LoVo (cell line): ENCODE measurements at places on chromosomes 12 and 14.

- DNase-seq: no peak
Observed at GRCh38 chr12:132374612-132375445, 45.4 kb upstream of the GALNT9 start.

- DNase-seq: no peak
Observed at GRCh38 chr12:1797011-1797901, 23.1 kb upstream of the LRTM2 start.

DNA sequence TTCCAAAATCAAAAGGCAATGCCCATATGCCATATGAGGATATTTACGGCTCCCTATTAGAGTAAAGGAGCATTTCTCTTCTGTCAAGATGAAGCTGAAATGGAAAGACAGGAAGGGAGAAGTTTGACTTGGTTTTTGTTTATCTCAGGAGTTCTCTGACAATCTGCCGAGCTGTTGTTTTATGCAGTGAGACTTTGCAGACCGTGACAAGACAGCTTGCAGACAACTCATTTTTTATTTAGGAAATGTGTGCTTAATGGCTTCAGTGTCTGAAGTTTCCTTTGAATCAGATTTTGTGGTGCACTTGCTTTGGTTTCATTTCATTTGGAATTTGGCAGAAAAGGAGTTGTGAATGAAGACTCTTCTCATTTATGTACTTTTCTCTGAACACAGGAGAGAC lies 145.4 kb downstream of the C12orf50 start:
- DNase-seq: no peak

DNA sequence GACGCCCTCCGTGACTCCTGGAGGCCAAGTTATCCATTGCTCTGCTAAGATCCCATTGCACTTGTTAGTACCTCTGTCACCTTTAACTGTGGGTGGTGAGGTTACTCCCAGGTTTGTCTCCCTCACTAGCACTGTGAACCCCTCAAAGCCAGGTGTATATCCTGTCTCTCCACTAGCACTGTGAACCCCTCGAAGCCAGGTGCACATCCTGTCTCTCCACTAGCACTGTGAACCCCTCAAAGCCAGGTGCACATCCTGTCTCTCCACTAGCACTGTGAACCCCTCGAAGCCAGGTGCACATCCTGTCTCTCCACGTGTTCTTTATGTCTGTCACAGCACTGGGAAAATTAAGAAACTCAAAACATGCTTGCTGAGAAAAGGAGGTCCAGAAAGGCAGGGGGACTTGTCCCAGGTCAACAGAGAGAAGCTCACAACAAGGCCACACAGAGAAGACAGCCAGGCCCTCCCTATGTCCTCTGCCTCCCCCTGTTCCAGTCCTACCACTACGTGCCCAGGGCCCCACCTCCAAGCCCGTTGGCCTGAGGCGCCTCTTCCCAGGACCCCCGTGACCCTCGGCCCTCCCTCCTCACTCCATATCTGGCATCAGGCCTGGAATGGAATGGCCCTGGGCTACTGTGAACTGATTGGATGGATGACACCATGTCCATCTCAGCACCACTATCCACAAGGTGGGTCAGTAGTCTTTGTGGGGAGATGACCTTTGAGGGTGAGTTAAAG lies 26.4 kb upstream of the FKBP4 start:
- DNase-seq: no peak

DNA sequence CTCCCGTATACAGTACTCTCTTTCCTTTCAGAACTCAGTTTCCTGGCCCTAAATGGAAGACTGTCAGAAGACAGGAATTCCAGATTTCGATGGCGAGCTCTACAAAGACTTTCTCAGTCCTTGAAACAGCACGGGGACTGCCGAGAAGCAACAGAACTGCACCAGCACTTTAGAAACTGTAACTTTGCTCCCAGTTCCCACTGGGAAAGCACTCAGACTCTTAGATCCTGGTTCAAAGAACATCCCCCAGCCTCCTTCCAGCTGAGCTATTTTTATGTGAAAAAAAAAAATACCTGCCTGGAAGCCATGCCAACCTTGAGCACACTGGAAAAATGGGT lies 1.8 kb downstream of the PXN start:
- DNase-seq: no peak

DNA sequence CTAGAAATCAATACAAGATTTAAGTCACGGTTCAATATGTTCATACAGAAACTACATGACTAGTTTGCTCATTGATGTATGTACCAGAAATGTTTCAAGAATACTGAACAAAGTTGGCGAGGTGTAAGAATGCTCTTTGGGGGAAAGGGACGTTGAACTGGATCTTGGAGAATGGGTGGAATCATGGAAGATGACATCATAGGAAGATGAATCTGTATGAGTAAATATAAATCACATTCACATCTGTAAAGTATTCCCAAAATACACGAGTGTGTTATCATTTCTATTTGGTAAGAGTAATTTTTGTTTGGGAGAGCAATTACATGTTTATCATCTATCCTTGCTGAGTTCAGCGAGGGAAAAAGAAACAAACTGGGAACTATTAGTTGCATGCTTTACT lies 162.2 kb upstream of the TMTC1 start:
- no peak for DNase-seq

DNA sequence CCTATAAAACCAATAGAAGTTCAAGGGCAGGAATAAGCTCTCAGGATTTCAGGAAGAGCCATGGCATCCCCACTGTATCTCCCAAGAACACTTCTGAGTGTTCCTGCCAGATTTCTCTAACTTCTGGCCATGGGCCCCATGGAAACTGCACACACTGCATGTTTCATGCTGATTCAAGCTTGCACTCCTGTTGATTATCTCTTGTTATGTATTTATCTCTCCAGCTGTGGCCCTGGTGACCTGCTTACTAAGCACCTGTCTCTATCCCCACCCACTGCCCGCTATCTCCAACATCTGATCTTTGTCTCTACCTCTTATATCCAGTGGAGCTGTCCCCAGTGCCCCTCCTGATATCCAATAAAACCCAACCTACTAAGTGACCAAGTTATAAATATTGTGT lies 285.3 kb downstream of the PDZRN4 start:
- no peak for DNase-seq

- peak; percentile 38 for DNase-seq
Observed at GRCh38 chr12:80837342-80837978, 100.3 kb downstream of the LIN7A start.

- DNase-seq: no peak
Observed at GRCh38 chr14:50910495-50911420, 33.5 kb downstream of the PYGL start.

- DNase-seq: peak; percentile 90
Observed at GRCh38 chr14:68191567-68192321, 372.2 kb downstream of the RAD51B start.

- DNase-seq: no peak
Observed at GRCh38 chr12:78636231-78636855, 228.2 kb upstream of the SYT1 start.

DNA sequence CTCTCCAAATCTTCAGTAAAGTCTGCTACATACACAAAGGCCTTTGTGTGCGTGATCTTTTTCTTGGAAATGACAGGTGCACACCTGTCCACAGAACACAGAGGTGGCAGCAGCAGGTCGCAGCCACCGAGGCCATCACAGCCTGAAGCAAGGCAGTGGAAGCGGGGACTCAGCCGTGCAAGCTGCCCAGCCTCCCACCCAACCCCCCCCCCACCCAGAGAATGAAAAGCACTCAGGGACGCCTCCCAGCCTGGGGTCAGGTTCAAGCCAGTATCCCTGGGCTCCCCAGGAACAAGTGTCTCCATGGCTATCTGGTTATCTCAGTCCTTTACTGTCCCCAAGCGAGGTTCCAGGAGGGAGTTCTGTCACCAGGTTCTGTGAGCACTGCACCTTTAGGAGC lies 31.2 kb upstream of the TSPAN9 start:
- DNase-seq: no peak

- DNase-seq: no peak
Observed at GRCh38 chr12:89538897-89539296, 13.1 kb upstream of the POC1B start.

GRCh38 chr12:31729705-31730104 lies 884 bp upstream of the AMN1 start:
- no peak for DNase-seq

DNA sequence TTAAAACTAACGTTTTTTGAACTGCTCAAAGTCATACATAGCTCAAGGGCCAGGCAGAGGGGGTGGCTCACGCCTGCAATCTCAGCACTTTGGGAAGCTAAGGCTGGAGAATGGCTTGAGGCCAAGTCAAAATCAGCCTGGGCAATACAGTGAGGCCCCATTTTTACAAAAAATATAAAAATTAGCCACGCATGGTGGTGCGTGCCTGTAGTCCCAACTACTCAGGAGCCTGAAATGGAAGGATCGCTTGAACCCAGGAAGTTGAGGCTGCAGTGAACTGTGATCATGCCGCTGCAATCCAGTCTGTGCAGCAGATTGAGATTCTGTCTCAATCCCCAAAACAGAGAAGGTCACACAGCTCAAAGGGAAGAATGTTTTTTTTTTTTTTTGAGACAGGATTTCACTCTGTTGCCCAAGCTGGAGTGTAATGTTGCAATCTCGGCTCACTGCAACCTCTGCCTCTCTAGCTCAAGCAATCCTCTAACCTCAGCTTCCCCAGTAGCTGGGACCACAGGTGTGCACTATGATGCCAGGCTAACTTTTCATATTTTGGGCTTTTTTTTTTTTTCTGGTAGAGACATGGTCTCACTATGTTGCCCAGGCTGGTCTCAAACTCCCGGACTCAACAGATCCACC lies 2.9 kb downstream of the RBM23 start:
- no peak for DNase-seq

DNA sequence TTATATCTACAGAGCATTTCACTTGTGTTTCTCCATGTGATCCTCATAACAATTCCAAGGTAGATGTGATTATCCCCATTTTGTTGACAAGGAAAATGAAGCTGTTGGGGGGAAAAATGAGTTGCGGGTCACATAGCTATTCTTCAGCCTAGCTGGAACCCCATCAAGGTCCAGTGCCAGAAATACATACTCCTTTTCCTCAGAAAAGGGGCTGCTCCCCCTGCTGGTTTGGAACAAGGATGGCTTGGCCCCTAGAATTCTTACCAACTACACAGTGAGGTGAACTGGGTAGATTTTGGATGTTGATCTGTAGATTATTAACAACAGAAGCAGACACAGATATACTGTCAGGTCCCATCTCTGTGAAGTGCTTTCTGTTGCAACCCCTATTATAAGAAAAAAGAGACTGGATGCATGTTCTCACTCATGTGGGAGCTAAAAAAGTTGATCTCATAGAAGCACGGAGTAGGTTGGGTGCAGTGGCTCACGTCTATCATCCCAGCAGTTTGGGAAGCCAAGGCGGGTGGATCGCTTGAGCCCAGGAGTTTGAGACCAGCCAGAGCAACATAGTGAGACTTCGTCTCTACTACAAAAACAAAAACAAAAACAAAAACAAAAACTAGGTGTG lies 8.9 kb downstream of the IKZF4 start:
- DNase-seq: peak; percentile 50

- DNase-seq: no peak
Observed at GRCh38 chr12:49603721-49604120, 1.7 kb downstream of the FAM186B start.

DNA sequence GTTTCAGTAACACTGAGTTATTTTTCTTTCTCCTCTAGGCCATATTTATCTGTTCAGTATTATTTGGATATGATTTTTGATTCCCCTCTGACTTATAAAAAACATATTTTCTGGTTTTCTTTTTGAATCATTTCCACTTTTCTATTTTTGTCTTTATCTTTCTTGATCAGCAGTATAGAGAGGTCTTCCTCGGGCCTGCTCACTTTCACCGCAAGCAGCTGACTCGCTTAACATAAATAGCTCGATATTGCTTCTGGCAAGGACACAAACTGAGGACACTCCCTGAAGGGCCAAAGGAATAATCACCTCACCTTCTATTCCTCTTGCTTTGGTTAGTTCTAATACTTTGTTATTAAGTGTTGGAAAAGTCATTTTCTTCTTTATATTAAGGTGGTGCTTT lies 25.8 kb upstream of the TRHDE start:
- no peak for DNase-seq

DNA sequence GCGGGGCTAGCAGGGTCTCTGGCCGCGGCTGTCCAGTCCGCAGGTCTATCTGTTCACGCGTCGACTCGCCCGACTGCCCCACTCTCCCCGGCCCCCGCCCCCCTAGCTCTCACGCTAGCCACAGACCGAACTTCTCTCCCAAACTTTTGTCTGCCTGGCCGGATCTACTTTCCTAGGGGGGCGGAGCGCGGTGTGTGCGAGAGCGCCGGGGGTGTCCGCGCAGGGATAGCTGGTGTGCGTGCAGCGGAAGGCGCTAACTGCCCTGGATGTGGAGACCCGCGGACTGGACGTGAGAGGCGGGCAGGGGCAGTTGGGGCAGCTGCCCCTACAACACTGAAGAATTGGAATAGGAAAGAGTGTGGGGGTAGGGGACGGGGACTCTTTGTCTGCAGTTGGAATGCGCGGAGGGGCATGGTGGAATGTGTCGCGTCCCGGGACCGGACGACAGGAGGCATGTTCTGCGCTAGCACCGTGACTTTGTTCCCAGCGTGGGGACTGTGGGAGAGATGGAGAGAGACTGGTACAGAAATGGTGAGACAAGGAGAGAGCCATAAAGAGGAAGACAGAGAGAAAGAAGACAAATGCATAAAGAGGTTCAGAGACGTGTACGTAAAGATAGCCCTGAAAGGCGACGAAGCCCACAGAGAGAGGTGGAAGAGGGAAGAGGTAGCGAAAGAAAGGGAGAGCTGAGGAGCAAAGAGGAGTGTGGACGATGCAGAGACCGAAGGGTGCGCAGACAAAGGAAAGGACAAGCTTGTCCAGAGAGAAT lies at the start of gene AJUBA:
TSS of gene AJUBA (minus strand) at position 75 of the 769 bp plus-strand sequence. CDS start 285 bp downstream, outside the sequence.
- DNase-seq: peak; percentile 93

DNA sequence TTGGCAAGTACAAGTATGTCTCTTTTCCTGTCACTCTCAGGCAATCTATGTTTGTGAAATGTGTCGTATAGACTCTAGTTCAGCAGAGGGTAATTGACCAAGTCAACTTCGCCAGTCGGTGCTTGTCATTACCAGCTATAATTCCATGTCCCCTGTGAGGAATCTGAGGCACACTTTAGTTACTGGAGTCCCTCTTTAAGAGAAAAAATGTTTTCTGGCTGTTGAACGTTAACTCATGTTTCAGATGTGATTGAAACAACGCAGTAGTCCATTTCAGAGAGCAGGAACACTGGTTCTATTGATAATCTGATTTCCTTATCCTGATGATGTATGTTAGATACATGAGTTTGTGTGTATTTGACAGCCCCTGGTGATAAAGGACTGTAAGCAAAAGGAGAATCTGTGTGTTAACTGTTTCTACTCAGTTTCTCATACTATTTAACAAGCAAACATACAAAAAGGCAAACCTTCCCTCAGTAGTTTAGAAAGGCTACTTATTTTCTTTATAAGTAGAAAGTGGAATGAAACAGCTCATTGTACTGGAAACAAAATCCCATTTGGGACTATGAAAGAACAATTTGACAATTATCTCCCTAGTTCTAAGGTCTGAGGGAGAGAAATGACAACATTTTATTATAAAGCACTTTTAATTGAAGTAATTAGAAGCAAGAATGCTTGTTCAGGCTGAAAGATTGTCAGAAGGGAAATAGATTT lies 161.1 kb upstream of the TRHDE start:
- no peak for DNase-seq

- no peak for DNase-seq
Observed at GRCh38 chr12:48329199-48329939, 21.4 kb downstream of the ZNF641 start.
